ENCODE measurements at places on chromosomes 11 and 22.

DNA sequence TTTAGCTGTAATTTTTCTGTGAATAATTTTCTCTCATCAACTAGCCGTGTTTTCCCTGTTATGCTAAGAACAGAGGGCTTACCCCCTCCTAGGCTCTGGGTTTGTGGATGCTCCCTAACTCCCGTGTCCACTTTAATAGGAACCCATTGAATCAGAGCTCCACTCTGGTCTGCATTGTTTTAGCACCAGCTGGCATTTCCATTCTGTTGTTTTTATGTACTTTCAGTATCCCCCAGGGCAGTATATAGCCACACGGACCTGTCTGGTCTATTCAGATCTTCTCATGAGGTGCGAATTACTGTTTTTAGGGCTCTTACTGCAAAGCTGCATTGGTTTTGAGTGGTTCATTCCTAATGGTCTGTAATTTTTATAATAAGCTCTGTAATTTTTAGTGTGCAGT, 16.0 kb downstream of the POLD3 start:
- H3K4me3 ChIP-seq = no peak overlapping the region
- no peaks in the 10 kb centered on the region for H3K27me3 ChIP-seq
- no peak for DNase-seq
- H3K36me3 ChIP-seq = peaks cover 7% of the 10 kb centered on the region
- H3K4me1 ChIP-seq = no peaks in the 10 kb centered on the region
- no peak overlapping the region for H3K27ac ChIP-seq

GRCh38 chr11:102462610-102463009, 10.0 kb upstream of the TMEM123 start:
- H3K4me3 ChIP-seq = no peak overlapping the region
- H3K4me1 ChIP-seq = peaks cover 23% of the 10 kb centered on the region
- H3K27me3 ChIP-seq = no peaks in the 10 kb centered on the region
- no peak for DNase-seq
- no peak overlapping the region for H3K27ac ChIP-seq

DNA sequence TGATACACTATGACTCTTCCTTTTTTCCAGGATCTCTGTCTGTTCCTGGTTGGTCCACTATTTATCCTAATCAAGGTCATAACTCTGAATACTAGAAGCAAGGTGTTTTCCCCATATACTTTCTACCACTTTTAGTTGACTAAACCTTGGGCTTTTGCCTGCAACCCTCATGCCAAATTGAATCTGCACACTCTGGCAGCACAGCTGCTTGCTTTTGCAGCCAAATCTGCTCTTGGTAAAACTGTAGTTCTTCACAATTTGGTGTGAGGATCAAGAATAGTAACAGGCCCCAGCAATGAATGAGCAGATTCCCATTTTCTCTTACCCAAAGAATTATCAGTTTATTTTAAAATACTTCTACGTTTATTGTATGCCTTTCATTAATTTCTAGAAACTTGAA, 586.5 kb upstream of the CNTN5 start:
- DNase-seq = no peak
- no peak overlapping the region for H3K27ac ChIP-seq
- H3K4me1 ChIP-seq = no peaks in the 10 kb centered on the region
- H3K36me3 ChIP-seq = no peaks in the 10 kb centered on the region

GRCh38 chr11:57499413-57499982, 16.0 kb downstream of the SLC43A1 start:
- H3K27ac ChIP-seq = peak overlapping the region; percentile 72
- DNase-seq = peak; percentile 97
- no peaks in the 10 kb centered on the region for H3K36me3 ChIP-seq
- H3K4me3 ChIP-seq = no peak overlapping the region
- peaks cover 42% of the 10 kb centered on the region for H3K4me1 ChIP-seq

- no peak overlapping the region for H3K27ac ChIP-seq
- no peaks in the 10 kb centered on the region for H3K36me3 ChIP-seq
- no peak for DNase-seq
- H3K4me1 ChIP-seq = no peaks in the 10 kb centered on the region
- no peaks in the 10 kb centered on the region for H3K27me3 ChIP-seq
Observed at GRCh38 chr11:13183094-13183825, 94.3 kb upstream of the BMAL1 start.

DNA sequence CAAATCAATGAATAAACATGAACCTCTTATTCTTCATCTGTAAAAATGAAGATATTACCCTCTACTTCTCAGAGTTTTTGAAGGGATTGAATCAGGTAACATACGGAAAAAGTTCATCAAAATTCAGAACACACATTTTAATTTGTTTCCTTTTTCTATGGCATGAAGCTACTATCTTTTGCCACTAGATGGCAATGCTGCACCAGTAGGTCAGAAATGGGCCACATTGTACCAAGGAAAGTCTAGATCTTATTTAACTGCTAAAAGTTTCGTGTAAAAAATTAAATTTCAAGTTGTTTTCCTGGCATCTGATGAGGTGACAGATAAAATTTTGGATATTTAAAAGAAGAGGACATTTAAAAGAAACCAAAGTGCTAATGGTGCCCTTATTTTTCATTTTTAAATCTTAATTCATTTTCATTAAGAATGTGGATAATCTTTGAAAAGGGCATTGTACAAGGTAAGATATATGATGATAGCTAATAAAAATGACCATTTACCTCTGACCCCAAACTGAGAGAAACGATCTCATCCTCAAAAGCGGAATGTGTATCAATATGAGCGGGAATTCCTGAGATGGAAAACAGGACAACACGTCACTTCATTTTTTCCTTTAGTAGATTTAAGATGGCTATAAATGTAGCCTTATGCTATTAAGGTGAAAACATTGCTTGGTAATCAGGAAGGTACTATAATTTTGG, 16.1 kb downstream of the ALKBH8 start:
- peaks cover 7% of the 10 kb centered on the region for H3K4me1 ChIP-seq
- H3K27ac ChIP-seq = no peak overlapping the region
- H3K4me3 ChIP-seq = no peak overlapping the region
- no peaks in the 10 kb centered on the region for H3K27me3 ChIP-seq

- no peak overlapping the region for H3K4me3 ChIP-seq
- no peaks in the 10 kb centered on the region for H3K27me3 ChIP-seq
- no peaks in the 10 kb centered on the region for H3K36me3 ChIP-seq
- no peaks in the 10 kb centered on the region for H3K4me1 ChIP-seq
- DNase-seq = no peak
Observed at GRCh38 chr11:40602866-40603552, 856.4 kb downstream of the LRRC4C start.

DNA sequence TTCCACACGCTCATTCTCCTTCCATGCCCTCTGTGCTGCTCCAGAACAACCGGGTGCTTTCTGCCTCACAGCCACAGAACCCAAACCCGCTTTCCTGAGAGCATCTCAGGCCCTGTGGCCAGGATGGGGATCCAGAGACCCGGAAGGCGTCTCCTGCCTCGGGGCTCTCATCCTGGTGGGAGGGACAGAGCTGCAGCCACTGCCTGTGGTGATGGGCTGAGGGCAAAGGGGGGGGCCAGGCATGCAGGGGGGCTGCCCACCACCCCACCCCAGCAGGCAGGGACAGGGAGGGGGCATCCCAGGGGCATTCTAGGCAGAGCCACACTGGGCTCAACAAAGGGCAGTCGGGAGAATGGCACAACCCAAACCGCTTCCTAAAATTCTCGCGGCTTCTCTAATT, 41.4 kb downstream of the CERK start:
- no peak for DNase-seq
- peaks cover 11% of the 10 kb centered on the region for H3K4me1 ChIP-seq
- H3K27me3 ChIP-seq = no peaks in the 10 kb centered on the region
- peak overlapping the region; percentile 23 for H3K27ac ChIP-seq
- H3K36me3 ChIP-seq = peaks cover 76% of the 10 kb centered on the region

DNA sequence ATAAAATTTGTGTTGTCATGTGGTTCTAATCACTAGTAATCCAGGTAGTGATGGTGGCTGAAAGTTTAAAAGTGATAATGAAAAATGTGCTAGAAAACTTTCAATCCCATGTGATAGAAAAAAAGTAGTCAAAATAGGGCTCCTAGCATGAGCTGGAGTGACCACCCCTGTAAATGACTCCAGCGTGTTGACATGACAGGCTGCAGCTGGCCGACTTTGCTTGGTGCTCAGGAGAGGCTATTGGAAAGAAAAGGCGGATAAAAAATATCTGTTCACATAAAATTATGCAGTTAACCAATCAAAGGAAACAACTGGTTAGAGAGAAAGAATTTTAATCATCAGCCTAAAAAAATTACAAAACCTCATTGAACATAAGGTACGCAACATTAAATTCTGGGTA, 16.9 kb upstream of the MTCH2 start:
- H3K4me3 ChIP-seq = no peak overlapping the region

DNA sequence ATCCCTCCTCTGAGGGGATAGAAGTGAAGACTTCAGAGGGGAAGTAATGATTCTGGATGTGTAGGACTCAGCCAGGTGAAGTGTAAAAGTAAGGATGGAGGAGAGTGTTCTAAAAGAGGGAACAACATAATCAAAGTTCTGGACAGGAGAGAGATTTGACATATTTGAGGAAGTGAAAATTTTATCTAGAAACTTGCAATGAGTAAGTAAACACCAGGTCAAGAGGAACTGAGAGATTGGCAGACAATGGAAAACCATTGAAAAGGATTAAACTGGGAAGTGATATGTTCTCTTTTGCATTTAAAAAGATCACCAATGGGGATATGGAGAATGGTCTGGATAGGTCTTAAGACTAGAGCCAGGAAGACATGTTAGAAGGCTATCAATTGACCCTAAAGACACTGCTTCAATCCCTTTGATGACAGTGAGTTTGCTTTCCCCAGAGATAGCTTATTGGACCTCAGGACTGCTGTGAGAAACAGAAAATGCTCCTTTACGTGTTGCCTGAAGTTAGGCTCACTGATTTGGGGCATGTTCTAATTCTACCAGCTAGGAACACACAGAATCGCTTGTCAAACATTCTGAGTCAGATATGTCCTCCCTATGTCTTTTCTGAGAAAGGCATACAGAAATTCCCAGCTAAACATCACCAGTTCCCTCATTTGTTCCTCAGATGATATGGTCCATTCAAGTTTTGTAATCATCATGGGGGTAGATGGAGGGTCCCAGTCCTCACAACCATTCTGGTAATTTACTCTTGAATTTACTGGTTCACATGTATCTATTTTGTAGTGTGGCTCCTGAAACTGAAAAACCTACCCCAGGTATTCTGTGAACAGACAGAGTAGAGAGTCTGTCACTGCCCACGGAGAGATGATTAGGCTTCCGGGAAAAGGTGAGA, 144.9 kb downstream of the MAML2 start:
- no peaks in the 10 kb centered on the region for H3K27me3 ChIP-seq
- no peak for DNase-seq

DNA sequence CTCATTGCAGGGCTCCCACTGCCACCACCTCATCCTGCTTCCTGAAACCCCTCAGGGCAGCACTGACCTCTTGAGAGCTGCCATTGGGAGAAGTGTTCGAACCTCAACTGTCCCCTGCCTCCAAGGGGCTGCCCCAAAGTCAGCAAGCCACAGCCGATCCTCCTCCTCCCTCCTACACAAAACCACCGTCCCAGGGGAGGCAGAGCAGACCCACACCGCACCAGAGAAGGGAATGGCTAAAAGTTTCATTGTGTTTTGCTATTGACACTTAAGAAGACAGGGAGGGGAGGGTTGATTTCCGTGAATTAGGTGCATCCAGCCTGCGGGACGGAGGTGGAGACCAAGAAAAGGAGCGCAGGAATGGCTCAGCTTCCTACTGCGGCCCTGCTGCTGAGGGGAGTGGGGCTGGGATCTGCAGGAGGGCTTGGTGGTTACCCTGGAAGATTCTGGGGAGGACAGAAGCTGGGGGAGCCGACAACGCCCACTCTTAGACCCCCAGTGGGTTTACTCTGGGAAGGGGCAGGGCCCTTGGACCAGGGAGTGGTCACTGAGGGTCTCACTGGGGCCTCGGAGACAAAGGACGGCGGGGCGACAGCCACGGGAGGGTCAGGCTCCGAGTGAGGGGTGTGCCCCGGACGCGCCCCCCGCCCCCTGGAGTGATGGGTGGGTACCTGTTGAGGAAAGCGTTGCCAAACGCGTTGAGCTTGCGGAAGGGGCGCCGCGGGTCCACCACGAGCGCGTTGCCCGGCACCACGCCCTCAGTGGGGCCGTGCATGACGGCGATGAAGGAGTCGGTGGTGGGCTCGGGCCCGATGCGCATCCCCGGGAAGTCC, 815 bp downstream of the EHD1 start:
- no peaks in the 10 kb centered on the region for H3K27me3 ChIP-seq
- no peak for DNase-seq
- peak overlapping the region; percentile 9 for H3K27ac ChIP-seq
- peak overlapping the region; percentile 97 for H3K4me3 ChIP-seq
- peaks cover 10% of the 10 kb centered on the region for H3K36me3 ChIP-seq
- peaks cover 37% of the 10 kb centered on the region for H3K4me1 ChIP-seq

- H3K4me3 ChIP-seq = no peak overlapping the region
- no peak overlapping the region for H3K27ac ChIP-seq
- no peaks in the 10 kb centered on the region for H3K4me1 ChIP-seq
- H3K27me3 ChIP-seq = no peaks in the 10 kb centered on the region
- no peaks in the 10 kb centered on the region for H3K36me3 ChIP-seq
- no peak for DNase-seq
Observed at GRCh38 chr11:105177658-105178057, 38.1 kb upstream of the CARD18 start.
